ENCODE measurements at places on chromosomes 6 and 20.

DNA sequence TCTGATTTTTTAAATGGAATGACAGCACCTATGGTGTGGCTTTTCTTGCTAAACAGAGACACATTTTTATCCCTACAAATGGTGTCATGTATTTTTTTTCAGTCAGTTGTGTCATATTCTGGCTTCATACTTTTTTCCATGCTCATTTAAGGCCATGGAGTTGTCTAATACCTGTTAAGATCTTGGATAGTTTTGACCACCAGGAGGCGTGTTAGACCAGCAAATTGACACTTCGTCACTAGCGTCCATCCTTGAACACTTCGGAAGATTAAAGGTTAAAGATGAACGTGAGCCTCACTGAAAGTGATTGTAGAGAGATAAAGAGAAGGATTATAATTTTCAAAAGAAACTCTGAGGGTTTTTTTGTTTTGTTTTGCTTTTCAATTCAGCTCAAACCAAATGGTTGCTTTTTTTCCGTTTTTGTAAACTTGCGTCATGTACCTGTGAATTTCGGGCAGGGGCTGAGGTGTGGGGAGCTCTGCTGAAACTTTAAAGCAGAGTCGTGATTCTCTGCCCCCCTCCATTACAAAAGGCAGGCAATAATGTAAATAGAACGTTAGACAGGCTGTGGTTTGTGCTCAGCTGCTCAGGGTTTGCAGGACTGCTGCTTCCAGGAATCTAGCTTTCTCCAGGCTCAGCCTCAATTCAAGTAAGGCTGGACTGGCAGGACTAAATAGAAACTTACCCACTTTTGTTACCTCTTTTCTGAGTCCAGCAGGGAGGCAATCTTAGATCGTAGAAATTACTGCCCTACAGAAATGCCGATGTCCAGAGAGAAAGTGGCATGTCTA, 245.1 kb downstream of the FOXA2 start:
- peak; percentile 47 for DNase-seq

GRCh38 chr6:170487707-170488329, 65.3 kb downstream of the PSMB1 start:
- no peak for DNase-seq

GRCh38 chr20:57991211-57991881, 237.1 kb downstream of the ANKRD60 start:
- DNase-seq, result peak; percentile 93

GRCh38 chr6:89956182-89956581, 61.9 kb downstream of the GJA10 start:
- no peak for DNase-seq

- peak; percentile 6 for DNase-seq
Measured at GRCh38 chr6:78850621-78851020, 16.7 kb upstream of the IRAK1BP1 start.

DNA sequence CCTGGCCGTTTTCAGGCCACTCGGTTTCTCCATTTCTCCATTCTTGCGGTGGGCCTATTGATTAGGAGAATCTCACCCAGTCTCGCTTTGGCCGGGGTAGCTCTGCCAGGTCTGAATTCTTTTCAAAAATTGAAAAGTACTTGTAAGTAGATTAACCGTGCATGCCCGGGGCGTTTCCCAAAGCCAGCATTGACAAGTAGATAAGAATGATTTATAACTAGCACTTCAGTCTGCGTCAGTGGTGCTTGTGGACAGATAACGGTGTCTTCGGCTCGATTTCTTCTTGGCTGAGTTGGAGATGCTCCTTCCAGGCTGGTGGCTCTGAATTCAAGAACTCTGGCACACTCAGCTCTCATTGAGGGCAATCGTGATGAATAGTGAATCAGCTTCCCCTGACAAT, 29.0 kb downstream of the SLC24A3 start:
- DNase-seq, result no peak

- DNase-seq, result no peak
Measured at GRCh38 chr6:166228839-166229528, 61.3 kb upstream of the TBXT start.

- DNase-seq, result no peak
Measured at GRCh38 chr20:62051546-62052255, 14.0 kb downstream of the TAF4 start.

DNA sequence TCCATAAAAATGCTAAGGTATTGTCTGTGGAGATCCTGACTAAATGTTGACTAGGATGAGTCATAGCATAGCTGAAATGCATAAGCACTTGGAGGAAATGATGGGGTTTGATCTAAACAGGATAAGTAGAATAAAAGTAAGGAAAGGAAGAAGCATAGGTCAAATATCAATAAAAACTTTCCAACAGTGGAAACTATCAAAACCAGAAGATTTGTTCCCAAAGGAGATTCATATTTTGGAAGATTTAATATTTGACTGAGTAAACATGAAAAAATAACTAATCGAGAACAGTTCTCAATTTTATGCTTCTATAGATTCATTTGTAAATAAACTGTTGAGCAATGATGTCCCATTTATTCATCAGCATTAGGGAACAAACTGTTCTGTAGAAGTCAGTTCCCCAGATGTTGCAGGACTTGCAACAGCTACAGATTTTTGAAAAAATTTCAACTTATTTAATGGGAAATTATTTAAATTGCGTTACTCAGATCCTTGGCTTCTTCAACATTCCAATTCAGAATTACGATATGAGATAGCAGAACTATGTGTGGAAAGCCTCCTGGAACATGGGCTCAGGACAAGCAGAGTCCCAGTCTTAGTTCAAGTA, 133.7 kb upstream of the TBX18 start:
- peak; percentile 31 for DNase-seq

GRCh38 chr6:72422171-72422570, 199.7 kb upstream of the KCNQ5 start:
- peak; percentile 81 for DNase-seq

DNA sequence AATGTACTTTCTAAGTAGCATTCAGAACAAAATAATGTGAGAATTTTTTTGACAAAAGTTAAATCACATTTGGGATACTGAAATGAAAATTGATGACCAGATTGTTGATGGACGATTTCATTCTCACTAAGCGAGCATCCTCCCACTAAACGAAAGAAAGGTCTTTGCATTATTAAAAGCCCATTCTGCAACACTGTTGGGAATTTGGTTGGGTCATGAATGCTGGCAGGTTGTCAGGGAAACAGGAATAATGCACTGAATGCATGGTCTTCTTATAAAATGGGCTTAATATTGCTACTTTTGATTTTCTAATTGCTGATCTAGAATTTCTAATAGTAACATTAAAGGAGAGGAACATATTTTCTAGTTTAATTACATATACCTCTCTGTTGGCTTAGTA, 229.8 kb downstream of the NKAIN2 start:
- no peak for DNase-seq

GRCh38 chr6:71258078-71258866, 30.3 kb upstream of the OGFRL1 start:
- DNase-seq, result no peak

- peak; percentile 19 for DNase-seq
Measured at GRCh38 chr6:116115781-116116180, 10.2 kb downstream of the COL10A1 start.

DNA sequence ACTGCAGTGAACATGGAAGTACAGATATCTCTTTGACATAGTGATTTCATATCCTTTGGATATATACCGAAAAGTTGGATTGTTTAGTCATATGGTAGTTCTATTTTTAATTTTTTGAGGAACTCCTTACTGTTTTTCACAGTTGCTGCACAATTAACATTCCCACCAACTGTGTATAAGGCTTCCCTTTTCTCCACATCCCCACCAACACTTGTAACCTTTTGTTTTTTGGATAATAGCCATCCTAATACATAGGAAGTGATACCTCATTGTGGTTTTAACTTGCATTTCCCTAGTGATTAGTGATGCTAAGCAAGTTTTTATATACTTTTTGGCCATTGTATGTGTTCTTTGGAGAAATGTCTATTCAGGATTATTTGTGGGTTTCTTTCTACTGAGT, 45.1 kb upstream of the TENT5A start:
- no peak for DNase-seq

GRCh38 chr6:113630738-113631535, 226.2 kb upstream of the MARCKS start:
- peak; percentile 76 for DNase-seq

DNA sequence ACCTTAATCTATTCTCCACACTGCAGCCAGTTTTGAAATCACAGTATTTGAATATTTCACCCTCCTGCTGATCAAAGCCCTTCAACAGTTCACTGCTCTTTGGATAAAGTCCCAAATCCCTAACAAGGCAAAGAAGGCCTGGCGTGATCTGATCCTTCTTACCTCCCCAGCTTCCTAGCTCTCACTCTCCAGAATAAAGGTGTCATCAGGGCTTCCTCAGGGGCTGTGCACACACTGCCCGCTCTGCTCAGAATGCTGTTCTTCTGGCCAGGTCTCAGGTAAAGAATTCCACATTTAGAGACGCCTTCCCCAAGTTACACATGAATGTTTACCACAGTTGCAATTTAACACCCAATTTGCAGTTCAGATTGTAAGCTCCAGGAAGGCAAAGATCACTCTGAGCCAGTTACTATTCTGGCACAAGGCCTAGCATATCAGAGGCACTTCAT, 58.9 kb upstream of the MCM9 start:
- no peak for DNase-seq

- DNase-seq, result no peak
Measured at GRCh38 chr6:121847806-121848522, 412.5 kb downstream of the GJA1 start.

- peak; percentile 46 for DNase-seq
Measured at GRCh38 chr6:7721649-7722048, 4.2 kb upstream of the BMP6 start.

DNA sequence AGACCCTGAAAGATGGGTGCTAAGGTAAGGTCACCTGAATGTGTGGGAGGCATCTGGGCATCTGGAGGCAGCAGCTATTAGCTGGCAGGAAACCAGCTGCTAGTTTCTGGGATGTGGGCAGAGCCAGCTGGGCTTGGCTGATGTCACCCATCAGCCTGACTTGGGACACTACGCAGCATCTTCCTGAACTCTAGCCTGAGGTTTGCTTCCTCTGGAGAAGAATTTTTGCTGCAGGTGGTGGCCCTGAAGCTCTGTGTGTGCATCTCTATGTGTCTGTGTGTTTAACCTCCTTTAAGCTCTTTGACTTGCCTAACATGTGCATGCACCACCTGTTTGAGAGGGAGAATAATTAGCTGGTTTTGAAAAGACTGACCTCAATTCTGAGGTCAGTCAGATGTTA, 465.1 kb upstream of the CHD6 start:
- no peak for DNase-seq

GRCh38 chr20:40323361-40323794, 365.7 kb downstream of the MAFB start:
- DNase-seq, result no peak

- no peak for DNase-seq
Measured at GRCh38 chr20:4896971-4897497, 104.3 kb downstream of the SLC23A2 start.

DNA sequence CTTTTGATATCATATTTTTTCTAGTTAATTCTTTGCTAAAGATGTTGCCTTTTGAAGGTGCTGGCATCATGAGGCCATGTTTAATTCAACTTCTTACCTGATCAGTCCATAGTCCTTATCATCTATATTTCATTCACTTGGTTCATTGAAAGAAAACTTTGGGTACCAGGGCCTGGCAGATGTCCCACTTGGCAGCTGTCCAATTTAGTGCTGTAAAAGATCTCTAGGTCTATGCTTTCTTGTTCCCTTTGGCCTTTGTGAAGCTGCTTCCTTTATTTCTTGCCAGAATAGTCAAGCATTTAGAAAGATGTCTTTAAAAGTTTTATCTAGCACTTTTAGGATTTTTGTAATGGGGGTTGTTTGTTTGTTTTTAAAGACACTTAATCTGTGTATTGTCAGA, 61.7 kb upstream of the EYA4 start:
- no peak for DNase-seq

- DNase-seq, result peak; percentile 84
Measured at GRCh38 chr20:25407311-25408169, at the start of gene GINS1. TSS of gene GINS1 (plus strand) at chr20:25407673. CDS start at chr20:25407821, 148 bp downstream.

DNA sequence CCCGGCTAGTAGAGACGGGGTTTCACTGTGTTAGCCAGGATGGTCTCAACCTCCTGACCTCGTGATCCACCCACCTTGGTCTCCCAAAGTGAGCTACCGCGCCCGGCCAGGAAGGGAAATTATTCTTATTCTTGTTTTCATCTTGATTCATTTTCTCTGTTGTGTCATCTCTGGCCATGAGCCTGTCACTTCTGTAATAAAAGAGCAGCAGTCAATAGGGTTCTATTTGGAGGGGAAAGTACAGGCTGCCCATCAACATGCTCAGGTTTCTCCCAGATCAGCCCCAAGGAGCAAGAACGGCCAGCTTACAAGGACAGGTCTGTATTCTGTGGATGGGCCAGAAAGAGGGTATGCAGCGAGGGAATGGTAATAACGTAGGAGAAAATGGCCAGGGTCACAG, 345.0 kb downstream of the PREX1 start:
- DNase-seq, result no peak

DNA sequence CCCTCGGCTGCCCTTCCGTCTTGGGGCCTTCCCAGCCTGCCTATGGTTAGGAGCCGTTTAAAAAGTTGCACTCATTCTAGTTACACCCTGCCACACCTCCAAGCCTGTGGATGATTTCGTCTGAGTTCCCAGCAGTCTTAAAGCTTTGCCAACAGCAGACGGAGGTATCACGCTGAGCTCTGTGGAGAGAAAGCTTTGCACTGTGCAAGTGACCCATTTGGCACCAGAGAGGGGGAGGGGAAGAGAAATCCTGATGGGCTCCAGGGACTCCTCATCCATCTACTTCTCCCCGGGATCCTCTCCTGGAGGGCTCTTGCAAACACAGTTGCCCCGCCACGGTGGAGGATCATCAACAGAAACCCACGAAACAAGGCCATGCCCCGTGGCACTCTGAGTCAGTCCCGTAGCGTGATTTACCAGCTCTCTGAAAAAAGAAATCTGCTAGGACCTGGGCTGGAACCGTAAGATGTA, 98.8 kb upstream of the CITED2 start:
- DNase-seq, result peak; percentile 66

DNA sequence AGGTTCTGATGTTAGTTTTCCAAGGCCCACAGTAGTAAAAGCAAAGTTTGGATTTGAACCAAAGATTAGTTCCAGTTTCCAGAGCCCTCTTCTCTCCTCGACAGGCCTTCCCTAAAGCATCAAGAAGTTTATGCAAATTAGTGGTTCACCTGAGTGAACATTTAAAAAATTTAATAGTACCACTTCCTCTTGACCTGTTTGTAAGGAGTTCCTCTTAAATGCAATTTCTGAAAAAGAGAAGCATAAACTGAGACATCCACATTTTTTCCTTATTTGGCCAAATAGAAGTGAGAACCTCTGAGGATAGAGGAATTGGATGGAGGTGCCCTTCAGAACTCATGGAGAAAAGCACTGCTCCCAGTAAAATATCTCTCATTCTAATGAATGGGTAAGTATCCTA, 1.2 kb upstream of the DSE start:
- no peak for DNase-seq

GRCh38 chr6:91464718-91465117, 877.8 kb upstream of the MAP3K7 start:
- no peak for DNase-seq

GRCh38 chr6:137157601-137158000, 15.8 kb downstream of the IL22RA2 start:
- DNase-seq, result peak; percentile 6

- no peak for DNase-seq
Measured at GRCh38 chr20:62710886-62711702, 2.5 kb downstream of the NTSR1 start.

- peak; percentile 89 for DNase-seq
Measured at GRCh38 chr6:4402477-4402976, 267.2 kb upstream of the ECI2 start.

Data from EH (cell line).